ENCODE measurements at places on chromosomes 7 and 10.

DNA sequence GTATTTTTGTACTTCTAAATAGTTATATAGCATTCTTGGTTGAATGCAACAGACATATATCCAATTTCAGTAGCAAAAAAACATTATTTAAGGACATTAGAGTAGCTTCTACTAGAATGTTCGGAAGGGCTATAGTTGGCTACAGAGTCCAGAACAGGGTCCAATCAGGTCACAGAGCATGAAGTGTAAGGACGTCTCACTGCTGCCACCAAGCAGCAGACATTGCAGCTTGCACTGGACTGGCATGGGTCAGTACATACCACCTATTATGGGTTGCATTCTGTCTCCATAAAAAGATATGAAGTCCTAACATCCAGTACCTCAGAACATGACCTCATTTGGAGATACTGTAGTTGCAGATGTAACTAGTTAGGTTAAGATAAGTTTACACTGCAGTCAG lies 87.3 kb downstream of the LHFPL3 start:
- no peak for DNase-seq

- no peak for DNase-seq
Observed at GRCh38 chr7:134083766-134084487, 43.2 kb upstream of the LRGUK start.

- no peak for DNase-seq
Observed at GRCh38 chr7:70782796-70783195, 349.1 kb upstream of the GALNT17 start.

DNA sequence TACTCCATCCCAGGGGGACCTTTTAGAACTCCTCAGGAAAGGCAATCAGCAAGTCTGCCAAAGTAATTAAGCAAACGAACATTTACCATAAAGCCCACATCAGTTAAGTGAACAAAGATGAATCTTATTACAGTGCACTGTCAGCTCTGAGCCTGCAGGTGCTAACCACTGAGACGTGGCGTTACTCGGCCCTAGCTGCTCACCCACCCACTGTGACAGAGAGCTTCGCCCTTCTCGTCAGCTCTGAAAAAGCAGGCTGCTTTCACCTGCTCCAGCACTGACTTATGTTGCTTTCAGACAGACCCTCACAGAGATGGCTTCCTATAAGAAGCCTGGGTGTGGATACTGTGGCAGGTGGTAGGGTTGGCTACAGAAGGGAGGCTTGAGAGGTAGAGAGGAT lies 57.7 kb upstream of the KCNIP2 start:
- DNase-seq = no peak

- DNase-seq = no peak
Observed at GRCh38 chr10:123995461-123996131, 97.8 kb downstream of the CHST15 start.

DNA sequence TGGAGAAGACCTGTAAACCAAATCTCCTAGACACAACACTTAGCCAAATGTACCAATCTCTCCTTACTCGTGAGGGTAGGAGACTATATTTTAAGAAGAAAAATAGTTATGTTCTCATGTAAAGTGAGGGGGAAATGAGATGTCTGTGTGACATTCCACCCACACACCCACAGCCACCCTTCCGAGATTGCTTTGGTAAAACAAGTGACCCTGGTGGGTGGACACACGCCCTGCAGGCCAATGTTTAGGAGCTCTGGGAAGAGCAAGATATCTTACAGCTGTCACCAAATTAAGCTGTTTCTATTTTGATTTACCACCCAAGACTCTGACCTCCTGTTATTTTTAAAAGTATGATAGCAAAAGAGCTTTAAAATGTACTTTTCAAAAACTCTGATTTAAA lies 147.2 kb upstream of the PFKP start:
- no peak for DNase-seq

DNA sequence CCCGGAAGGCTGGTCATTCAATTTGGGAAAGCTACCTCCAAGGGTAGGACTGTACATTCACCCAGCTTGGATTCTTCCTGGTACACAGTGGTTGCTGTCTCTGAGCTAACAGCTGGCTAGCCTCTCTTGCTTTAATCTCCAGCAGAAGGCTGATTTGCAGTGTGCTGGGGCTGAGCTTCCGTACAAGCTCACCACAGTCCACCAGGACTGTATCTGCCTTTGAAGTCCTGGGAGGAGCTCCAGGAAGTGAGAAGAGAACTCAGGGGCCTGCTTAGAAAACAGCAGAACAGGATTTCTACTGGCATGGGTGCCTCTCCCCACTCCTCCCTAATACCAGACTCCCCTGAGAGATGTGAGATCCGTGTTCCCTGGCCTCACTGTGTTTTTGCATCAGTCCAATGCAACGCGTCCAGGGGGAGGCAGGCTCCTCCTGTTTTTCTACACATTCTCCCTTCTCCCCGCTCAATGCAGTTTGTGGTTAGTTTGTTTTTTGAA lies 6.6 kb downstream of the AFAP1L2 start:
- DNase-seq = no peak

DNA sequence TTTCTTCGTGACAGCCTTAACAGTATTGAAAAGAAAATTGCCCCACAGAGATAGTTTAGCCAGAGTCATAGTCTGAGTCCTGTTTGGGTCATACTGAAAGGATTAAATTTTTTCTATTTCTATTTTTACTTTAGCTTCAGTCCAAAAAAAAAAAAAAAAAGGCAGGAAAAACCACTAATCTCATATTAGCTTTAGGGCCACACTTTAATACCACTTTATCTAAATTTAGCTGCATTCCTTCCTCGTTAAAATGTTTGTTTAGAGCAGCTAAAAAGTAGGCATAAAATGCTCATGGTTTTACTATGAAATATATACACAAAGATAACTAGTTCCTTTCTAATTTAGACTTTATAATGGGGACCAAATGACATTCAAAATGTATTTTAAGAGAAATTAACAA lies 216.5 kb upstream of the TMEM196 start:
- no peak for DNase-seq

DNA sequence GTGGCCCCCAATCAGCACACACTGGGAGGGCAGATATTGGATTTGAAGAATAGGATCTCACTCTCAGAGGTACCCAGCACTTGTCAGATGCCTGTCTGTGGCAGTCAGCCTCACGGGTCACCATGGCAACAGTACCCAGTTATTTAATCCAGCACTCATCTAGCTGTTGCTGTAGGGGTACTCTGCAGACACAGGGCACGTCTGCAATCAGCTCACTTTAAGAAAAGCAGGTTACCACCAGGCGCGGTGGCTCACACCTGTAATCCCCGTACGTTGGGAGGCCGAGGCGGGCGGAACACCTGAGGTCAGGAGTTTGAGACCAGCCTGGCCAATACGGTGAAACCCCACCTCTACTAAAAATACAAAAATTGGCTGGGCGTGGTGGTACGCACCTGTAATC lies 11.9 kb downstream of the SFXN4 start:
- DNase-seq = no peak

DNA sequence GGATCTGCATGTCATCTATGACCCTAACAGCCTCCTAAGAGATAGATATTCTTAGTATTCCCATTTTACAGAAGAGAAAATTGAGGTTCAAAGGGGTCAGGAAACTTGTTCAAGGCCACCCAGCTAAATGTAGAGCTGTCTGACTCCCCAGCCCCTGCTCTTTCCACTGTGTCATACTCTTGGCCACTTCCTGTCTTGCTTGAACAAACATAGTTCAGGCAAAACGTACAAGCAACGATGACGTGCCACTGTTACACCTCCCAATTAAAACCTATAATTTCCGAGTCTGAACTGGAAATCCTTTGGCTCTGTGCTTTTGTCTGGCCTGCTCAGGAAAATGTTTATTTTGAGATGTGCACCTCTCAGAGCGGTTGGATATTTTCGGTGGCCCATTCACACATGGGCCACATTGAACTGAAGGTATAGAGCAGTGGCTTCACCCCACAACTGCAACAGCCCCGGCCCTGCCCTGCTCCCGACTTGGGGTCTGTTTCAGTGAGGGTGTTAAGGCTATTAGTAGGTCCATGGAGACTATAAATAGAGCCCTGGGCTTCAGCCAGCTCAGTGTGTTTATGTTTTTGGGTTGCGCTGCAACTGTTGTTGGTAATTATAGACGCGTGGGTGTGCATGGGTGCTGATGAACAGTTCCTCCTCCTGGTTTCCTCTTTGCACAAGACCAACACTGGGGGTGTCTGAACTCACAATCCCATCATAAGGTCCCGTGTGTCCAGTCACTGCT lies 172.3 kb upstream of the ADO start:
- DNase-seq = no peak

DNA sequence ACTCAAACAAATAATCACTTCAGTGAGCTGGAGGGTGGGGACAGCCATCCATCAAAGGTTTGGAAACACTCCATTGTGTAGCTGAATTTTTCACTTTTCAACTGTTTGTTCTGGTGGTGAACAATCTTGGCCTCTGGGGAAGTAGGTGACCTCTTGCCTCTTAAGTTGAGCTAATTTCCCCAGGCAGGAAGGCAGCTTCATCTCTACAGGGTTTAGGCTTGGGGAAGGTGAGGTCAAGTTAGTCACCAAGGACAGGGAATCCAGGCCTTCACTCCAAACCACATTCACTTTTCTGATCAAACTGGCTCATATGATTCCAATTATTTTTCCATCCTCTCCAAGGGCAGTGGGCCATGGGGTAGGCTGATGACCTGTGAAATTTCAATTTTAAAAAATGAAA lies 138.3 kb upstream of the HABP2 start:
- no peak for DNase-seq

DNA sequence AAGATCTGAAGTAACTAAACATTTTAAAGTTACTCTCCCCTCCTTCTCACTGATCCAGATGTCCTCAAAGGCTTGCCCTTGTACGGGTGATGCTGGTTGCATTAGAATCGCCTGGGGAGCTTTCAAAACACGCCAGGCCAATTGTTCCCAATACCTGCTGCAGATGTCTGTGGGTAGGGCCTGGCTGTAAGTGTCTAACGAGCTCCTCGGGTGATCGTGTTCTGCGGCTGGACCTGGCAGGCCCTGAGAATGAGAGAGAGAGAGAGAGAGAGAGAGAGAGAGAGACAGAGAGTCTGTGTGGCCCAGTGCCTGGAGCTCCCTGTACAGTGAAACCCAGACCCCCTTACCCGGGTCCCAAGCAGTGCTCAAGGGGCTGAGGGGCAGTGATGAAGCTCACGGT lies 8.4 kb downstream of the COL13A1 start:
- no peak for DNase-seq

DNA sequence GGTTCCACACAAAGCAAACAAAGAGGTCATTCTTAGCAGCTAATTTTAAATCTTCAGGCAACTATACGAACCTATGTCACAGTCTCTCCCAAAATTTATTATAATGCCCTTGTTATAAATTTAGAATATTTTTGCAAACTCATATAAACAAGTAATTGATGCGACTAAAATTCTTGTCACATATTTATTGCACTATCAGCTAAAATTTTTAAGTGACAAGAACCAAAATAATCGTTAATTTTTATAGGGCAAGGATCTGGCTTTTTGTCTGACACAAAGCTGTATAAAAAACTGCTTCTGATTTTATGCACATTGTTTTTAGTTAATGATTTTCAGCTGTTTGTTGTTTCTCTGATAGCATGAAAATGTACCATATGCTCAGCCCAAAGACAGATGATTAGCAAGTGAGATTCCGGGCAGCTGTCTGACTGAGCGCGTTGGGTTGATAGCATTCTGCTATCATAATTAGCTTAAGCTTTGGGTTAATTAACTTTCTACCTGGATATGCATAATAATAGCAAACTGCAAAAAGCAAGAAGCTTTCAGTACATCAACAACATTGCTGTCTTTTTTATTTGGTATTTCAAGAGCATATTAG lies 136.0 kb downstream of the MGMT start:
- DNase-seq = no peak

DNA sequence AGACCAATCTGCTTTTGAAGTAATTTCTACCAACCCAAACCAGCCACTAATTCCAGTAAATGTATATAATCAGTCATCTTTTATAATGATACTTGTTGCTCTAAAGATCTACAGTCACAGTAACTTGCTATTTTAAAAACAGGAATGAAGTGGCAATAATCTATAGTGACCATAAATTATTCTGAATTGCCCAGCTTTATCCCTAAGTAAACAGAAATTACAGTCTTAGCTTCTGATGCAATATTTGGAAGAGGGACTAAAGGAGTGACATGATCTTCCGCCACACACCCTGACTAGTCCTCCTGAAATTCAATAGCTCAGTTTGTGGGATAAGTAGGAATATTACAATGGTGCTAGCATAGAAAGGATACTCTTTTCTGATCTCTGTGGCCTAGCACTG lies 96.1 kb downstream of the ATE1 start:
- no peak for DNase-seq

GRCh38 chr10:76265441-76266113 lies 834.2 kb downstream of the LRMDA start:
- DNase-seq = no peak

DNA sequence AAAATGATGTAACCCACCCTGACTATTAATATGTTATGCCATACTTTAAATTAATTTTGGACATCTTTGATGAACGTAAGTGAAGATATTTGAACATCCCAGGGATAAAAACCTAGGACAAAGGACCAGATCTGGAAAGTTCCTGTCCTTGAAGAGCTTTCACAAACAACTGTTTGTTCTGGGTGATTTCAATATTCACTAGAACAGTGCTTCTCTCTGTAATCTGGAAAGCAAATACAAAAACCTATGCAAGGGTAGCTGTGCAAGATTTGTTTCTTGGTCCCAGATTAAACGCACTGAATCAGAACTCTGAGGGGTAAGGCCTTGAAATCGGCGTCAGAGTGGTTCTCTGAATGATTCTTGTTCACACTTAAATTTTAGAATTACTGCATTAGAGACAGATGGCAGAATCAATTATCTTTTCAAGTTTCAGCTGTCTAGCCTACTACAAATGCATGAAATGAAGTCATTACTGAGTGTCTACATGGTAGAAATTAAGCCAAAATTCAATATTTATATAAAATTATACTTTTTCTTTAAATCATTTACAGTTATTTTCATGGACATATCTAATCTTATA lies 69.6 kb upstream of the CSTF2T start:
- no peak for DNase-seq

DNA sequence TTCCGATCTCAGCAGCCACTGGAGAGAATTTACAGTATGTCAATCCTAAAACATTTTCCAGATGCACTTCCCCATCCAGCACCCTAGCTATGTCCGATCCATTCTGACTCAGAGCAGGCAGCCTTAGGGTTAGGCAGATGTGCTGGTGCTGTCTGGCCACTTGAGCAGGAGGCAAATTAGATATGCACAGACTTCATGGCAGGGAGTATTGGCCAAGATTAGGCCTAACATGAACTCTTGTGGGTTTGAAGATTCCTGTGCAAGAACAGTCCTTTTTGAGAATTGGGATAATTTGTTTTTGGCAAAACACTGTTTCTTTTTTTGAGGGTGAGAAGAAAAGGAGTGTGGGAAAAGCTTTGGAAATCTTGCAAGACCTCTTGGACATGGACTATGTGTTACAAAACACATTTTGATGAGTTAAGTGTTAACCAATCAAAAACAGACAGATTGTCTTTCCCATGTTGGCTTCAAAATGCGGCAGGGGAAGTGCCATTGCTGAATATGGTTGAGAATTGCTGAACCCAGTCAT lies 218.6 kb upstream of the INHBA start:
- DNase-seq = no peak

- no peak for DNase-seq
Observed at GRCh38 chr7:130473876-130474275, 18.0 kb upstream of the MEST start.
